Fibroblast of gingiva (primary cell): ENCODE measurements at places on chromosomes 5 and 9.

GRCh38 chr9:124869986-124870560, 8.1 kb downstream of the ARPC5L start:
- no peak for DNase-seq

DNA sequence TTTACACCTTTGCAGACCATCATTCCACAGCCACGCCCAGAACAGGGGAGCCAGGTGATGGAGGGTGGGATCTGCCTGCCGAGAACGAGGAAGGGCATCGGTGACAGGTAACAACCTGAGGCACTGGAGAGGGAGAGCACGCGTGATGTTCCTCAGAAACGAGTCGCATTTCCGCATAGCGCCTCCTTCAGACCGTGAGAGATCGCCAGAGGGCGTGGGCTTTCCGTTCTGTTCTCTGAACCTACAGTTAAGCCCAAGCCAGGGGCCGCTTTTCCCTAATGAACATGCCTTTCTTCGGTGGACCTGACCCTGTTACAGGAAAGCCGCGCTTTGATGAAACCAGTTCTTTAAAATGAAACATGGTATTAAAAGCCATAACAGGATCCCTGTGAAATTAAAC, 17.1 kb upstream of the ADAMTS2 start:
- DNase-seq, result no peak

GRCh38 chr9:129958796-129959195, 84.2 kb downstream of the FNBP1 start:
- no peak for DNase-seq

- no peak for DNase-seq
Measured at GRCh38 chr9:70060883-70061507, 17.3 kb downstream of the MAMDC2 start.

DNA sequence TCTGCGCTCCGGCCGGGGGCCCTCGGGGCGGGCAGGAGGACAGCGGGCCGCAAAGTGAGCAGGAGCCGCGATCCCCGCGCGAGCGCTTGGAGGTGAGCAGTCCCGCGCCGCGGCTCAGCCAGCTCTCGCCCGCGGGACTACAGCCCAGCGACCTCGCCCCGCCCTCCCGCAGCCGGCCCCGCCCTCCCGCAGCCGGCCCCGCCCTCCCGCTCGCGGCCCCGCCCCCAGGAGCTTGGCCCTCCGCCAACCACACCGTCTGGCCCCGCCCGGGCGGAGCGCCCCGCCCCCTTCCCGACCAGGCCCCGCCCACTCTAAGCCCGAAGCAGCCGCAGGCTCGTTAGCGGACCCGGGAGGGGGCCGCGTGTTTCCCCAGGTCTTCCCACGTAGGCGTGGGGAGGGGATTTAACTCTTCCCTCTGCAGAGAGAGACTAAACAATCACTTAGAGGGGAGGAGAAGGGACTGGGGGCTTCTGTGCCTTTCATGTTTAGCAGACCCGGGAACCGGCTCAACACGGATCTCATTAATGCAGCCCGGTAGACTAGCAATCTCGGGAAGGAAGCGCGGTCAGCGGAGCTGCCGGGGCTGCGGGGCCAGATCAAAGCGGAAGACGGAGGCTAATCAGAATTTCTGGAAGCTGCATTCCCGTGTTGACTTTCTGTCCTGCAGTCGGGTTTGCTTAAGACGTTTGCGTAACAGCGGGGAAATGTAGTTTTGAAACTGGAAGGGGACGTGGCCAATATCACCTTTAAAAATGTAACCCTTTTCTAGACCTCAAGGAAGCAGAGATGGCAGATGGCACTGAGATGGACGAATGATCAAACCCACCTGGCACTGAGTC, at the start of gene MYO10:
MYO10 (minus strand) TSS at position 139 of the 839 bp plus-strand sequence. CDS start 480 bp downstream, outside the sequence.
- DNase-seq, result peak; percentile 78

DNA sequence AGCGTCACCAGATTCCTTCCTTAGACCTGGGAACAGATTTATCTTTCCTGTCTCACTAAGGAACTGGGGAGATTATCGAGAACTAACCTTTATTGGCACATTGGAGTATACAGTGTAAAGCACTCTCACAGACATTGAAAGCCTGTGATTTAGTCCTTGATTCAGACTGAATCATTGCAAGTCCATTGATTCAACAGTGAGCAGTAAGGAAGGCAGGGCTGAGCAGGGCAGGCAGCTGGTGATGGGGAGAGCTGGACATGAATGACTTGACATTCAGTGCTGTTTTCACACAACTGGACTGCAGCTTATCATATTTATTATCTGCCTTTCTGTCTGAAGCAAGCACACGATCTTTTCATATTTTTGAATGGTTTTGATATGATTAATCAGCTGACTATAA, 16.2 kb downstream of the ISOC1 start:
- no peak for DNase-seq

- DNase-seq, result peak; percentile 87
Measured at GRCh38 chr5:124655251-124655917, 91.1 kb downstream of the ZNF608 start.

DNA sequence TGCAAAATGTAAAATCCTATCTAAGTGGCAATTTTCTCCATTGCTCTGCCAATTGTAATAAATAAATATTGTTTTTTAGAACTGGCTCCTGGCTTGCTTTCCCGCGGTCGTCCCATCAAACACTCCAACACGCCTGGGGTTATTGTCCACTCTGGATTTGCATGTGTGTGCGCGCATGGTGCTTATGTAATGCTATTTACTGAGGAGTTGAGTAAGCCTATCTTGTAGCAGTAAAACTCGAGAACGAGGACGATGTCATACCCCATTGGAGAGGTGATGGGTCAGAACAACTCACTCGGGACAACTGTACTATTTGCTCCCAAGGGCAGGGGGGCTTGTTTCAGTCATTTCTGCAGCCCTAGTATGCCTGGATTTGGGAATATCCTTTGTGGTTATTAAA, 220.9 kb downstream of the PAX5 start:
- no peak for DNase-seq

DNA sequence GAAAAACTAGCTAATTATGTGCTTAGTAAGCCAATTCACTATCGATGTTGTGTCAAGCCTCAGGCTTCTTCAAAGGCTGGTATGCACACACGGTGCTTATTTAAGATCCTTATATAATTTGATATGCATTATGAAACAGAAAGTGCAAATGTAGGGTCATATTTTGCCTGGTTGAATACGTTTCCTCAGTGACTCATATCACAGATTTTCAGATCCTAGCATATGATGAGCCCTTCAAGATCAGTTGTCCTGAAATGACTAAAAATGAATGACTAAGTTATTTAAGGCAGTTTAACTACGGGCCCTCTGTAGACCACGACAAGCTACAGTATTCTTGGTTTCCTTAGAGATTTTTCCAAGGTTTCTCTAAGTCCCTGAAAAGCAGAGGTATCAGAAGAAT, 778.3 kb downstream of the PRELID2 start:
- no peak for DNase-seq
